ENCODE measurements at places on chromosomes 12 and 14.

GRCh38 chr12:66742508-66743367, 63.9 kb upstream of the GRIP1 start:
- no peak for DNase-seq

DNA sequence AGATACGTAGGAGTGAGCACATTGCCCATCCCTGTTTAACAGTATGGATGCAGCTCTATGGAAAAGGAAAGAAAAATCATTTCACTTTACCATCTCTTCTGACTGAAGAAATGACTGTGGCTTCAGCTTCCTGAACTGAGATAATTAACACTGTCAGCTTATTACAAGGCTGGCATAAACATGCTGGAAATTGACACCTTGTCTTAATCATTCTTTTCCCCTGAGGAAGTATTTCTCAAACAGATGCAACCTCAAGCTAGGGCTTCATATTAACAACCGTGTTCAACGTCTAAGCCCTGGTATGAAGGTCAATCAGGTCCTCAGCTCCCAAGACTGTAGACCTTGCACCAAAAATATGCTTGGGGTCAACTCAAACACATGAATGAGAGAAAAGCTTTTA, 25.0 kb downstream of the RERG start:
- no peak for DNase-seq

GRCh38 chr14:96109596-96110355, 70.6 kb downstream of the C14orf132 start:
- DNase-seq: no peak

DNA sequence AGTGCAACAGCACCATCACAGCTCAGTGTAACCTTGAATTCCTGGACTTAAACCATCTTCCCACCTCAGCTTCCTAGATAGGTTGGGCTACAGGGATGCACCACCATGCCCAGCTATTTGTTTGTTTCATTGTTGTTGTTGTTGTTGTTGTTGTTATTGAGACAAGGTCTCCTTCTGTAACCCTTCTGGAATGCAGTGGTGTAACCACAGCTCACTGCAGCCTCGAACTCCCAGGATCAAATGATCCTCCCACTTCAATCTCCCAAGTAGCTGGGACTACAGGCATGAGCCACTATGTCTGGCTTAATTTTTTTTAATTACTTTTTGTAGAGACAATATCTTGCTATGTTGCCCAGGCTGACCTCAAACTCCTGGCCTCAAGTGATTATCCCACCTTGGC, 1.2 kb upstream of the NEMP1 start:
- DNase-seq: no peak

- no peak for DNase-seq
Measured at GRCh38 chr12:102977945-102978706, 20.7 kb downstream of the ASCL1 start.

DNA sequence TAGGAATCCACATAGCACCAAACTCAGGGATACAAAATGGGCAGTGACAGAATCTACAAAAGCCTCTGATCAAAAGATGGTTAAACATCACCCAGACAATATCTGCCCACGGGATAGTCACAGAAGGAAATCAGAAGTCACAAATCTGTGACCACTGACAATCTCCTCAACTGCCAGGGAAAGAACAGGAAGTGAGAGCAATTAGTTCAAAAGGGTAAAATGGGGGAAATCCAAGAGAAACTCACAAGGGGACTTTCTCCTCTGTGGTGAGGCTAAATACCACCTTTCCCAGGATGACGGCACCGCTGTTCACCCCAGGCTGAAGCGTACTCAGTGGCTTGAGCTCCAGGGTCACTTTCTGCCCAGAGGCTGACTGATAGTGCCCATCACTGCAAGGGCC, 10.7 kb downstream of the TTC5 start:
- DNase-seq: no peak

GRCh38 chr12:7555752-7556151, 52.2 kb upstream of the CD163 start:
- no peak for DNase-seq

DNA sequence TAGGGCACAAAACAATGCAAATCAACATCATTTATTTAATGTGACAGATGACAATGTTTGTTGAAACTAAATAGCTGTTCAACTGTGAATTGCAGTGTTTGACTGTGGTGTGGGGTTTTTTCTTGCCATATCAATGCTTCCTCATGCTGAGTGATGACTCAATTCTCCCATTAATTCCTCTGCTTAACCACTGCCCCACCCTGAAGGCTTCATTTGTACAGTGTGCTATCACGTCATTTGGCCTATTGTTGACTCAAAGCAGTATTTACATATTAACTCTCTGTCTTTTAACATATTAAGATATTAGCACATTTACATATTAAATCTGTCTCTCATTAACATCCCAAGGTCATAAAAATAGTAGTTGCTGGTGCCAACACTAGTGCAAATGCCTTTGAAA, 164.8 kb upstream of the NRXN3 start:
- no peak for DNase-seq

All from stimulated activated CD8-positive, alpha-beta memory T cell treated with anti-CD3 and anti-CD28 coated beads, Interleukin-2, amount 100 ng/mL, for 1 hour (primary cell).